AG10803 (cell line): ENCODE measurements at places on chromosomes 1 and 21.
A peak's percentile ranks its signal among the peaks of the same experiment; 100 is the strongest.

- no peak for DNase-seq
These were observed 651.6 kb downstream of the NPHP4 start for GRCh38 chr1:5340560-5341130.

DNA sequence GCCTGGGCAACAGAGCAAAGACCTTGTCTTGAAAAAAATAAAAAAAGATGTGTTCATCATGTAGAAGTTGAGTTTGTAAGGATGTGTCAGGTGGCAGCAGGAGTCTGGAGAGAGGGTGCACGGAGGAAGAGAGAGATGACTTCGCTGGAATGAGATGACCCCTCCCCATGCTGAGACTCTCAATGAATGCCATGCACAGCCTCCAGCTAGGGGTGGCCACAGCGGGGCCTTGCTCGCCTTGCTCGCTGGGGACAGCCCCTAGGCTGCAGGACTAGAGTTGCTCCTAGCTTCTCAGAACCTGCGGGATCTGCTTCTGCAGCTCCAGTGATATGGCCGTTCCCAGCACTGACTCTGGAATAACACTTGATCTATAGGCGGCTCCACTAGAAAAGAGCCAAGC, 6.6 kb upstream of the C2CD2 start:
- DNase-seq: no peak

GRCh38 chr1:87620807-87621206, 292.1 kb downstream of the LMO4 start:
- DNase-seq: no peak

DNA sequence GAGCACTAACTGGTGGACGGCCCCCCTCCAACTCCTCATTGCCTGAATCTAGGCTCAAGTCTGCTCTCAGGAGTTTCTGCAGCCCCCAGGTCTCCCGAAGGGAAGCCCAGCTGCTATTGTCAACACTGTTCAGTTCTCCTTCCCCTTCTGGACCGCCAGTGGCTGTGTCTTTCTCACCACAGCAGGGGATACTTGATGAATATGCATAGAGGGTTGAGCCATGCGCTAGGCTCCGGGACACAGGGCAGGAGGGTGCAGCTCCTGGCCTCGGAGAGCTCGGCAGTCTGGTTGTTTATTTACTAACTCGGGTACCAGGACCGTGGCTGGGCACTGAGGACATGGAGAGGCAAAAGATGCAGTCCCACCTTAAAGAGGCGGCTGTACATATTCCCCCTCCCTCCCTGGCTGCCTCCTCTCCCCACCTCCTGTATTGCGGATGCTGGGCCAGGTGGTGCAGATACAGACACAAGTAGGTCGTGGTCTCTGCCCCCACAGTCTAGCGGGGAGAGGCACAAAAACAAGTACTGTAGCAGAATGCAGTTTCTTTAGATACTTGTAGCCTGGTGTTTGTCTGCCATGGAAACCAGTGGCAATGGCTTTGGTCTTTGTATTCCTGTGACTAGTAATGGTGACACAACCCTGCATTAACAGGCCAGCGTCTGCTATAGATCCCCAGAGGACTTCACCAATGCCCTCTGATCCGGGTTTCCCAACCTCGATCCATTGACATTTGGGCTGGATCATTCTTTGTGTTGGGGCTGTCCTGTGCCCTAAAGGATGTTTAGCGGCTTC, 26.2 kb downstream of the ARHGEF10L start:
- no peak for DNase-seq

- DNase-seq: peak; percentile 70
These were observed at the start of gene FMN2 for GRCh38 chr1:240091614-240092300. Gene FMN2, plus strand, starts transcription at chr1:240091883. Its CDS starts 227 bp downstream, at chr1:240092110.

DNA sequence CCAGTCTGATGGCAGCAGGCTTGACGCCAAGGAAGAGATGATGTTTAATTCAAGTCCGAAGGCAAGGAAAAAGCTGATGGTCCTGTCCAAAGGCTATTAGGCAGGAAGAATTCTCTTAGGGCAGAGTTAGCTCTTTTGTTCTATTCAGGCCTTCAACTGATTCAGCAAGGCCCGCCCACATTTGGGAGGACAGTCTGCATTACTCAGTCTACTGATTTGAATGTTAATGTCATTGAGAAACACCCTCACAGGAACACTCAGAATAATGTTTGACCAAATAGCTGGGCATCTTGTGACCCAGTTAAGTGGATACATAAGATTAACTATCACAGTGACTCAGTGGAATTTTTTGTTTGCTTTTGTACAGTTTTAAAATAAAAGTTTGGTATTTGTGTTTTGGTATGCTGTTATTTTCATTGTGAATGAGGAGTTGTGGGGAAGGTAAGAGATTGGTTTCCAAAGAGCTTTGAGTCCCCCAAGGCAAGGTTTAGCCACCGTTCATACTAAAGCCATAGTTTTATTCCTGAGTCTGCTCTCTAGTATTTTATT, 1.7 kb upstream of the ZNF691 start:
- DNase-seq: peak; percentile 20

DNA sequence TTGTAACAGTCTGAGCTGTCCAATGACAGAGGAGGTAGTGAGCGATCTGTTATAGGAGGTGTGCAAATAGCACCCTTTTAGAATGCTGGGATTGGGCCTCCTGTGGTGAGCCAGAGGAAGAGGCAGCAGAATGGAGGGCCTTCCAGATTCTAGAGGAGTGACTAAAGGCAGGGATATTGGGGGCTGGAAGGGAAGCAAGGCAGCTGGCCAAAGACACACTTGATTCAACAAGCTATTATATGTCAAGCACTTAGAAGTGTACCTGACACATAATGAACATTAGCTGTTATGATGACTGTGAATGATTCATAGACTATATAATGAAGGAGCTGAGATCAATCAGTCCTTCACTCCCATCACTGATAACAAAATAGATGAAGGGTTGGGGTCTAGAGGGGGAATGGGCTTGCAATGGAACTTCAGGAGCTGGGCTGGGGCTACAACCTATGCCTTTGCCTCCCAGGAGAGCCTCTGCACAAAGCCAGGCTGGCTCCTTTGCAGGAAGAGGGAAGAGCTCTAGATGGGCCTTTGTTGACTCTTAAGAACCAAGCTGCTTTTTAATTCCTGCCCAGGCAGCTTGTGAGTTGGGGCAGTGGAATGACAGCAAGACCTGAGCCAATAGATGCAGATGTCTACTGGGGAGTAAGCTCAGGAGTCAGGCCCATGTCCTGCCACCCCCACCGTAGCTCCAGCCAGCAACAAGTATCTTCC, 2.3 kb upstream of the MKNK1 start:
- DNase-seq: no peak

DNA sequence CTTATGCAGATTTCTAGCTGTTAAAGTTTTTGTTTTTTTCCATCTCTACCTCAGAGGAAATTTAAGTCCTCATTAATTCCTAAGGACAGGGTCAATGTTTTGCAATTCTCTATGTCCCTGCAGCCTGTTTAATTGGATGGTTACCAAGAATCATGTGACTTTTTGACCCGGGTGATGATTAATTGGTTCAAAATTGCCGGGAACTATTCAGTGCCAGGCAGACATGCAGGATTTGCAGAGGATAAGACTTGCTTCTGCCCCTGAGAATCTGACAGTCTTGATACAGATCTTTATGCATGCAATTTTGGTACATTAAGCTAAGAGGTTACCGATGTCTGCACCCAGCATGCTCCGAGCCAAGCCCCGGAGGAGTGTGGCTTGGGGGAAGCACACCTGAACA, 87.9 kb downstream of the PLPP3 start:
- peak; percentile 56 for DNase-seq

DNA sequence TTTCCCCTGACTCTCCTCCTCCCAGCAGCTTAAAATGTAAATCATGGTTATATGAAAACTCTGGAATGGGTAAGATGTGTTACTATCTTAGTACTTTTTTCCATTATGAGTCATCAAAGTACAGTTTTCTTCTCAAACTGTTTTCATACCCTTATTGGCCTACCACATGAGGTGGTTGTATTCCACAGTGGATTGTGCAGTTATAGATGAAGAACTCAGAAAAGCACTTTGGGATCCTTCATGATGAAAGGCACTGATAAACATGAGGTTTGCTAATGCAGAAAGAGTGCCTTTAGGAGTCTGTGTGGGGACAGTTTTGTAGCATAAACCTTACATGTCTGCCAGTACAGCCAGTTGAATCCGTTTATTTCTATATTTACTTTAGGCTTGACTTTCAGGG, 32.0 kb upstream of the MYOCOS start:
- DNase-seq: no peak

- DNase-seq: no peak
These were observed 9.6 kb upstream of the RNF223 start for GRCh38 chr1:1083416-1084371.

- DNase-seq: no peak
These were observed 4.5 kb downstream of the CNR2 start for GRCh38 chr1:23908453-23909341.
